Fibroblast of skin of left biceps (primary cell): ENCODE measurements at places on chromosomes 3 and 15.

- DNase-seq, result no peak
Observed at GRCh38 chr15:25972141-25972675, 109.1 kb upstream of the ATP10A start.

DNA sequence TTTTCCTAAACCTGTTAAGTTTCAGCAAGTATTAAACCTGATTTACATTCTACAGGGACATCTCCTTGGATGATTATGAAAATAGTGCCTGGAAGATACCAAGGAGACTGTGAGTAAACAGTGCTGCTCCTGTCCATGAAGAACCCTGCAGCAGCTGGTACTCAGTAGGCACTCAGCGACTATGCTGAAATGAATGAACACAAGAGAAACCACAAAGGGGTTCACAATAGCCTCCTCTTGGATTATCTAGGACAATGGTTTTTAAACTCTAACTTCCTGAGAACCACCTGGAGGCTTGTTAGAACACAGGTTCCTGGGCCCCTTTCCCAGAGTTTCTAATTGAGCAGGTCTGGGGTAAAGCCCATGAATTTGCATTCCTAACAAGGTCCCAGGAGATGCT lies 488.4 kb upstream of the UBE2E2 start:
- DNase-seq, result no peak

GRCh38 chr15:45155739-45156138 lies 25.9 kb downstream of the DUOX1 start:
- DNase-seq, result no peak

GRCh38 chr3:88188436-88188835 lies 38.7 kb downstream of the C3orf38 start:
- DNase-seq, result no peak
